ENCODE measurements at places on chromosomes 6 and 20. TPM values are rescaled to one million over a fixed set of nuclear protein-coding genes. Genes with fewer than 3 reads are reported as not detected.

GRCh38 chr6:36621371-36621855 lies 27.3 kb downstream of the SRSF3 start:
- no peak for DNase-seq

GRCh38 chr6:143346004-143346403 lies 104.5 kb downstream of the ADAT2 start:
- DNase-seq: no peak

GRCh38 chr6:91573826-91574416 lies 987.0 kb upstream of the MAP3K7 start:
- no peak for DNase-seq

GRCh38 chr6:132144456-132144855 lies 193.3 kb upstream of the CCN2 start:
- DNase-seq: no peak

IL20RA gene
- total RNA-seq: 6.4 TPM

RUNX2 gene
- 2.4 TPM for total RNA-seq
